ENCODE measurements at places on chromosomes 13 and 19. TPM values are rescaled to one million over a fixed set of nuclear protein-coding genes. Genes with fewer than 3 reads are reported as not detected.

The CGB7 gene
- 0.19 TPM for total RNA-seq

The RFXANK gene
- 42.3 TPM for total RNA-seq

The IL11 gene
- total RNA-seq, result 4.8 TPM

The CADM4 gene
- 4.2 TPM for total RNA-seq

The GJB2 gene
- under 0.01 TPM for total RNA-seq

The POU2F2 gene
- total RNA-seq, result 0.56 TPM

The SERPINE3 gene
- total RNA-seq, result under 0.01 TPM

The LMTK3 gene
- total RNA-seq, result not detected

The CRLF1 gene
- total RNA-seq, result 19.7 TPM

The RNF225 gene
- total RNA-seq, result not detected

The ICAM4 gene
- total RNA-seq, result 0.85 TPM

All from regular cardiac myocyte (primary cell).